ENCODE measurements at places on chromosomes 1 and 21. TPM values are rescaled to one million over a fixed set of nuclear protein-coding genes. Genes with fewer than 3 reads are reported as not detected.

The PPM1J gene
- 22.6 TPM for total RNA-seq

DNA sequence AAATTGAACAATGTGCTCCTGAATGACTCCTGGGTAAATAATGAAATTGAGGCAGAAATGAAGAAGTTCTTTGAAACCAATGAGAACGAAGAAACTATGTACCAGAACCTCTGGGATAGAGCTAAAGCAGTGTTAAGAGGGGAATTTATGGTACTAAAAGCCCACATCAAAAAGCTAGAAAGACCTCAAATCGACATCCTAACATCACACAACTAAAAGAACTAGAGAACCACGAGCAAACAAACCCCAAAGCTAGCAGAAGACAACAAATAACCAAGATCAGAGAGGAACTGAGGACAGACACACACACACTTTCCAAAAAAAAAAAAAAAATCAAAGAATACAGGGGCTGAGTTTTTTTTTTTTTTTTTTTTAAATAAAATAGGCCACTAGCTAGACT lies 564.2 kb downstream of the SMYD3 start:
- no peaks in the 10 kb centered on the region for H3K27me3 ChIP-seq
- H3K4me3 ChIP-seq, result no peak overlapping the region
- peaks cover 3% of the 10 kb centered on the region for H3K36me3 ChIP-seq
- H3K27ac ChIP-seq, result no peak overlapping the region
- no peak for DNase-seq

The PCAT6 gene
- total RNA-seq, result 11.2 TPM

DNA sequence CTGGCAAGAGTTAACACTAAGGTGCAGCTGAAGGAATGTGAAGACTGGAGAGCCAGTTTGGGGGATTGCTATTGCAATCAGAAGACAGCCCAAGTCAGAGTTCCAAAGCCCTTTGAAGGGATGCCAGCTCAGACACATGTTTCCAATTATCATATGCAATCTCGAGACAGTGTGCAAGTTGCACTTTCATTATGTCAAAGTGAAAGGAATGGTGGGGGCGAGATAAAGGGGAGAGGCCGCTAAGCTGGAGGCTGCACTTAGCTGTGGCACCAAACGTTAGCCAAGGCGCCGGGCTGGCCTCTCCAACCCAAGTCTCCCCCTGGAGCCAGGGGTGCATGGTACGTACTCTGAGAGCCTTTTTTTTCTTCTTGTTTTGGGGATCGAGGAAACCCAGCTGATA lies 58.0 kb downstream of the NGF start:
- no peak overlapping the region for H3K27ac ChIP-seq
- H3K36me3 ChIP-seq, result peaks cover 10% of the 10 kb centered on the region
- H3K4me1 ChIP-seq, result no peaks in the 10 kb centered on the region

DNA sequence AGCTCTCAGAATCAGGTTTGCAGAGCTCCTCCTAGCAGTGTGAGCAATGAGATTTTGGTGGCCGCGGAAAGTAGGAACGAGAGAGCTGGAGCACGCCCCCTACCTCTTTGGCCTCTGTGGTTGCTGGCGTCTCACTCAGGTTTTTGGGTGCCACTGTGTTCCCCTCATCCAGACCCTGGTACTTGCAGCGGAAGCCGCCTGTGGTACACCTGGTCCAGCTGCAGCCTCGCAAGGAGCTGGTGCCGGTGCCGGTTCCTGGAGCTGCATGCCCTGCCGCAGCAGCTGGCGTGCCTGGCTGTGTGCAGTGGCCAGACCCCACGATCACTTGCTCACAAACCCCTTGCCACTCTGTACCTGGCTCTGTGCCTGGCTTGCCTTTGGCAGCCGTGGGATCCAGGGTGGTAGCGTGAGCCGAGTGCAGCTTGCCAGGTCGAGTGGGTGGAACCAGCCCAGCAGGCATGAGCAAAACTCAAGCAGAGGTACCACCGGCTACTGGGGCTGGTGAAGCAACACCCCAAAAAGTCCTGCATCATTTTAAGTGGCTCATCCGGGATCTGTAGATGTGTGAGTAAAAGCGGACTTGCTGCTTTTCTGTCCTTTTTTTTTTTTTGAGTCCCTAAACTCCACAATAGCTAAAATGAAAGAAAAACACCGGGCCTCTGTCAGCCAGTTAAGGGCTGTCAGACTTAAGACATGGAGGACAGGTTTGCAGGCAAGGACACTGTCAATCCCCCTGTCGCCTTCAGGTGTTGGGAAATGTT lies 844.9 kb downstream of the KCNT2 start:
- H3K27ac ChIP-seq, result peak overlapping the region; percentile 32
- no peaks in the 10 kb centered on the region for H3K4me1 ChIP-seq
- no peak overlapping the region for H3K4me3 ChIP-seq
- no peaks in the 10 kb centered on the region for H3K27me3 ChIP-seq
- DNase-seq, result no peak

DNA sequence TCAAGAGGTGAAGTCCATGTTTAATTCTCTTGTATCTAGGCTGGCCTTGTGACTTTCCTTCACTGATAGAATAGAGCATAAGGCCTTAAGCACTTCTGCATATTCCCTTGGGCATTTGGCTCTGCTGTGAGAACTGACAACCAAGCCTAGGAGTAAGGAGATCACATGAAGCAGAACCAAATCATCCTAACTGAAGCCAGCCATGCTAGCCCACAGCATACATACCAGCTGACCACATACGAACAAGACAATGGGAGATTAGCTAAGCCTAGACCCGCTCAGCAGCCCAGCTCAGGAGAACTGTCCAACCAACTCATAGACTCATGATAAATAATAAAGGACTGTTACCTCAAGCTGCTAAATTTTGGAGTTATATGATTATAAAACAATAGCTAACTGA lies 114.6 kb upstream of the NEK7 start:
- H3K4me1 ChIP-seq, result no peaks in the 10 kb centered on the region
- H3K4me3 ChIP-seq, result no peak overlapping the region
- no peaks in the 10 kb centered on the region for H3K36me3 ChIP-seq
- no peaks in the 10 kb centered on the region for H3K27me3 ChIP-seq

DNA sequence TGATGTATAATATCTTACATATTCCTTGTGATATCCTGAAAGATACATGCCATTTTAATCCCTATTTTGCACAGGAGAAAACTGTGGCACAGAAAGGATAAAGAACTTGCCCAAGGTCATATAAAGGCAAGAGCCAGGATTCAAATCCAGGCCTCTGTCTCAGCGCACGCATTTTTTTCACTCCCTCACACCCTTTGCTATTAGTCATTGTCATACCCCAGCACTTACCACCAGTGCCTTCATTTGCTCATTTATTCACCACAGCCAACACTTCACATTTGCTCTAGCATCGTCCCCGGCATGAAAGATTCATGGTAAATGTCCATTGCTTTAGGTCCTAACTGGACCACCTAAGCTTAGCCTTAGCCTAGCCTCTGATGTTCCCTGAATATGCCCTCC lies 14.2 kb downstream of the ALX3 start:
- no peak overlapping the region for H3K4me3 ChIP-seq
- no peak overlapping the region for H3K27ac ChIP-seq
- H3K36me3 ChIP-seq, result peaks cover 61% of the 10 kb centered on the region
- no peaks in the 10 kb centered on the region for H3K27me3 ChIP-seq

GRCh38 chr1:244496186-244496585 lies 35.1 kb downstream of the CATSPERE start:
- H3K27ac ChIP-seq, result no peak overlapping the region
- H3K36me3 ChIP-seq, result peaks cover 11% of the 10 kb centered on the region
- H3K4me3 ChIP-seq, result no peak overlapping the region
- DNase-seq, result no peak

DNA sequence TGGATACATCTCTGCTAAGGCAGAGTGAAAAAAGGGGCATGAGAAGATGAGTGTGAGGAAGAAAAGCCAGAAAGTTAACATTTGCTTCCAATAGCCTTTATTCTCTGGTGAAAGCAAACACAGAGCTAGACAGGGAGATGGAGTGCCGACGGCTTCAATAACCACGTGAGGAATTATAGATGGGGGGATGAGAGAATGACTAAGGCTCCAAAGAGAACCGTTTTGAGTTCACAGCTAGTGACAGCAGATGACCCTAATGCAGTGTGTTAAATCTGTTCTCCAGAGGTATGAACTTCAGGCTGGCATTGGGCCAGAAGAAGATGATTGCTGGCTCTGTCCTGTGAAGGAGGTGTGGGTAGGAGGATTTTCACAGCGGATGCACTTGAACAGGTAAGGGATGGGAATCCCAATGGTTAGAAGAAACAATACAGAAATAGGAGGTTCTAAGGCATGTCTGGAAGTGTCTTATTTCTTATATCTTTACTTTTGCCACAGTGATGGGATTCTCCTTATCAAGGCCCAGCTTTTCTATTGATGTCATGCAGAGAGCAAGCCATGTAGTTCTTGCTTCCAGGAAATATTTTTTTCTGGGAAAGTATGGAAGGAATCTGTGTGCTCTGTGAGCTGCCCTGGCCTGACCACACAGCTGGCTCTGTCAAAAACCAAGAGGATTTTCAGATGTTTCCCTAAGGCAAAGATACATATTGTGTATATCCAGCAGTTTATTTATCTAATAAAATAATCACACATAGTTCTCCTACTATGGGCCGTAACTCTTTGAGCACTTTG lies 573.8 kb downstream of the LTN1 start:
- H3K27ac ChIP-seq, result no peak overlapping the region
- H3K4me1 ChIP-seq, result no peaks in the 10 kb centered on the region

- DNase-seq, result no peak
- H3K36me3 ChIP-seq, result no peaks in the 10 kb centered on the region
- H3K27me3 ChIP-seq, result no peaks in the 10 kb centered on the region
- H3K4me1 ChIP-seq, result 0 out of 2 replicates have a peak, but pooled peaks cover 2% of the 10 kb centered on the region
- no peak overlapping the region for H3K27ac ChIP-seq
Measured at GRCh38 chr1:205069371-205070125, 14.7 kb downstream of the TMEM81 start.

The LIN28A gene
- total RNA-seq, result 1,150 TPM

DNA sequence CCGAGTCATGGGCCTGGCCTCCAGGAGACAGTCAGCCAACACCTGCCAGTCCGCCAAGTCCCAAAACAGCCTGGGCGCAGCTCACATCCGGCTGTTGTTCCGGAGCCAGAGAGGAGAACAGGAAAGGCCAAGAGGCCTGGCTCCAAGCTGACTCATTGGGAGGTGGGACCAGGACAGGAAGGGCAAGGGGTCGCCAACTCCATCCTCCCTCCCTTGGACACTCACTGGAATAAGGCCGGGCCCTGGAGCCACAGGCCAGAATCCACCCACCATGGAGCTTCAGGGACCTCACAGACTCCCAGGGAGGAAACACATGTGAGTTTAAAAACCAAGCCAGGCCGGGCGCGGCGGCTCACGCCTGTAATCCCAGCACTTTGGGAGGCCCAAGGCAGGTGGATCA lies 25.1 kb upstream of the CLIC4 start:
- H3K4me3 ChIP-seq, result no peak overlapping the region
- H3K4me1 ChIP-seq, result peaks cover 12% of the 10 kb centered on the region
- H3K36me3 ChIP-seq, result peaks cover 6% of the 10 kb centered on the region
- no peak for DNase-seq
- no peaks in the 10 kb centered on the region for H3K27me3 ChIP-seq
- no peak overlapping the region for H3K27ac ChIP-seq

The LAD1 gene
- 15.6 TPM for total RNA-seq

DNA sequence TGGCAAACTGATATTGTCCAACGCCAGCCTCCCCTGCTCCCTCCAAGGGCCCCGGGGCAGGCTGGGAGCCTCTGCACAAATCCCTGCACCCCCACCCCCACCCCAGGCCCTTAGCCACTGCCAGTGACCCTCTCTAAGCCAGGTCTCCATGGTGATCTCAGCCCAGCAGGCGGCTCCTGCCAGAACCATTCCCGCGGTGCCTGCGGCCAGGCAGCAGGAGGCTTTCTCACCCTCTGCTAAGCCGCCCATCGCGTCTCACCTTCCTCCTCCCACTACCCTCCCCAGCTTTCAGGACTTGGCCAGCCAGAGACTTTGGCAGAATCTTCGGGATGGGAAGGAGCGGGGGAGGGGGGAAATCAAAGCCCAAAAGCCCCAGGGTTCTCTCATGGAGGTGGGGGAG lies 46.8 kb upstream of the WASF2 start:
- peaks cover 3% of the 10 kb centered on the region for H3K36me3 ChIP-seq
- no peak overlapping the region for H3K4me3 ChIP-seq
- peak; percentile 59 for DNase-seq
- no peaks in the 10 kb centered on the region for H3K27me3 ChIP-seq

The ACKR1 gene
- 0.63 TPM for total RNA-seq

The RNU1-2 gene
- total RNA-seq, result 1,197 TPM

- no peak overlapping the region for H3K4me3 ChIP-seq
- DNase-seq, result no peak
- H3K36me3 ChIP-seq, result peaks cover 2% of the 10 kb centered on the region
- H3K4me1 ChIP-seq, result no peaks in the 10 kb centered on the region
- H3K27me3 ChIP-seq, result peaks cover 2% of the 10 kb centered on the region
Measured at GRCh38 chr1:8047112-8047511, 21.0 kb upstream of the ERRFI1 start.

- no peaks in the 10 kb centered on the region for H3K4me1 ChIP-seq
- H3K27me3 ChIP-seq, result no peaks in the 10 kb centered on the region
- H3K4me3 ChIP-seq, result no peak overlapping the region
Measured at GRCh38 chr1:195766709-195767108, 841.5 kb downstream of the KCNT2 start.

The CRNN gene
- not detected for total RNA-seq

GRCh38 chr1:30405081-30405480 lies 318.3 kb downstream of the MATN1 start:
- peaks cover 9% of the 10 kb centered on the region for H3K4me1 ChIP-seq
- no peak overlapping the region for H3K27ac ChIP-seq
- H3K36me3 ChIP-seq, result no peaks in the 10 kb centered on the region
- H3K27me3 ChIP-seq, result peaks cover 3% of the 10 kb centered on the region

DNA sequence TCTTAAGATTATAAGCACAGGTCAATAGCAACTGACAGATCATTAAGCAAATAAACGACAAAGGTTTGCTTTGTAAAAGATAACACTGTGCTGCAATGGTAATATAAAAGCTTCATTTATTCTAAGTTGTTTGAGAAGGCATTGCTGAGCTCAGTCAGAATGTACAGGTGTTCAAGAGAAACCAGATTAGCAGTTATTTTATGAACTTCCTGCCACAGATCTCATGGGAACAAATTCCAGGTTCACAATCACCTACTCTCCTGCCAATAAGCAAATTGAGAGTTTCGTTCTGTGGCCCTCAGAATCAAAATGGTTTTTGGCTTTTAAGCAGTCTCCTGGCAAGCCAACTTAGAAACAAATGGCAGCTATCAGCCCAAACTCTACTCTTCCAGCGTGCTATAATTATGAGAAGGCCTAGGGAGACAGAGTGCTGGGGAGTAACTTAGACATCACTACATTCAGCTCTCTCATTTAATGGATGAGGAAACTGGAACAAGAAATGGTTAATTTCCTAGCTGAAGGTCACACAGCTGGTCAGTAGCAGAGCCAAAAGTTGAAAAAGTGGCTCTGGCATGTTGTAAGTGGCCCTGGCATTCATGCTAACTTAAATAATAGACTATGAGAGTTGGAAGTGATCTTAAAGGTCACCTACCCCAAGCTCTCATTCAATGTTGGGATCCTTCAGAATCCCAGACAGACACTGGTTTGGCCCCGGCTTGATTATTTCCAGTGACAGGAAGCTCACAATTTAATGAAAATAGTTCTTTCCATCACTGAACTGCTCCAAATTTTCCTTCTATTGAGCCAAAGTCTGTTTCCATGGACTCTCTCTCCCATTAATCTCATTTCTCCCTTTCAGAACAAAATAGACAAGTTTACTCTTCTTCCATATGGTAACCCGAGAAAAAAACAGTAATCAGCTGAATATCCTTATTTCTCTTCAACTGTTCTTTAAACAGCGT lies 82.6 kb upstream of the EDEM3 start:
- H3K27ac ChIP-seq, result no peak overlapping the region
- H3K4me1 ChIP-seq, result 0 out of 2 replicates have a peak, but pooled peaks cover 5% of the 10 kb centered on the region
- no peaks in the 10 kb centered on the region for H3K27me3 ChIP-seq
- H3K36me3 ChIP-seq, result peaks cover 10% of the 10 kb centered on the region
- H3K4me3 ChIP-seq, result no peak overlapping the region

The TDRD10 gene
- 0.09 TPM for total RNA-seq

The DENND2D gene
- 2.9 TPM for total RNA-seq

The ST6GALNAC5 gene
- total RNA-seq, result 10.1 TPM

All from WTC11 (cell line).